ENCODE measurements at places on chromosomes 11 and 22.

DNA sequence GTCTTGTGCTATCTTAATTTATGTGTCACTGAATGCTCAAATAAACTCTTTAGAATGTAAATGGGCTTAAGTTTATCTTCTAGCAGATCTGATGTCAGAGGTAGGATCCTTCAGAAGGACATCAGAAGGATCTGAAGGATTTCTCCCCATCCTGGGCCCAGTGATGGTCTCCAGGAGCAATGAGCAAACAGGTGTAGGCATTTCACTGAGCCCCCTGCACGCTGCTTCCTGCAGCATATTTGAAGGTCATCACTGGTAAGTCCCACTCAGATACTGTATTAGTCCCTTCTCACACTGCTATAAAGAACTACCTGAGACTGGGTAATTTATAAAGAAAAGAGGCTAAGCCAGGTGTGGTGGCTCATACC is 4.5 kb downstream of the GSTP1 start:
- no peaks in the 10 kb centered on the region for H3K27me3 ChIP-seq
- H3K27ac ChIP-seq, result no peak overlapping the region
- peaks cover 13% of the 10 kb centered on the region for H3K4me1 ChIP-seq
- DNase-seq, result no peak

GRCh38 chr22:42949159-42949558 is 65.8 kb downstream of the PACSIN2 start:
- H3K4me1 ChIP-seq, result peaks cover 38% of the 10 kb centered on the region
- H3K27me3 ChIP-seq, result no peaks in the 10 kb centered on the region
- peak overlapping the region; percentile 5 for H3K27ac ChIP-seq
- DNase-seq, result no peak

GRCh38 chr11:121235057-121235456 is 57.5 kb upstream of the SC5D start:
- no peak for DNase-seq
- no peak overlapping the region for H3K4me3 ChIP-seq
- H3K27me3 ChIP-seq, result no peaks in the 10 kb centered on the region
- H3K36me3 ChIP-seq, result no peaks in the 10 kb centered on the region
- no peak overlapping the region for H3K27ac ChIP-seq

- peak; percentile 47 for DNase-seq
- no peak overlapping the region for H3K4me3 ChIP-seq
- no peaks in the 10 kb centered on the region for H3K27me3 ChIP-seq
- peak overlapping the region; percentile 13 for H3K27ac ChIP-seq
- H3K36me3 ChIP-seq, result no peaks in the 10 kb centered on the region
- H3K4me1 ChIP-seq, result peaks cover 2% of the 10 kb centered on the region
Measured at GRCh38 chr11:11510939-11511338, 110.9 kb downstream of the GALNT18 start.
